ENCODE measurements at places on chromosomes 1 and 21.

DNA sequence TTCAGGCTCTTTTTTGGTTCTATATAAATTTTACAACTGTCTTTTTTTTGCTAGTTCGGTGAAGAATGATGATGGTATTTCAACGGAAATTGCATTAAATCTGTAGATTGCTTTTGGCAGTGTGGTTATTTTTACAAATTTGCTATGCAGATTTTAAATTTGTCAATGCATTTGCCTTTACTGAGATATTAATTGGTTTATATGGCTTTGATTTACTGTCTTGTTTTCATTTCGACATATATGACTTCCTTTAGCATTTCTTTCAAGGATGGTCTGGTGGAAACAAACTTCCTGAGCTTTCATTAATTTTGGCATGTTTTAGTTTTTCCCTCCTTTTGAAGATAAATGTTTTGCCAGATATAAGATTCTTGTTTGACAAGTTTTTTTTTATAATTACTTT is 1522.5 kb upstream of the PRMT6 start:
- DNase-seq: no peak

DNA sequence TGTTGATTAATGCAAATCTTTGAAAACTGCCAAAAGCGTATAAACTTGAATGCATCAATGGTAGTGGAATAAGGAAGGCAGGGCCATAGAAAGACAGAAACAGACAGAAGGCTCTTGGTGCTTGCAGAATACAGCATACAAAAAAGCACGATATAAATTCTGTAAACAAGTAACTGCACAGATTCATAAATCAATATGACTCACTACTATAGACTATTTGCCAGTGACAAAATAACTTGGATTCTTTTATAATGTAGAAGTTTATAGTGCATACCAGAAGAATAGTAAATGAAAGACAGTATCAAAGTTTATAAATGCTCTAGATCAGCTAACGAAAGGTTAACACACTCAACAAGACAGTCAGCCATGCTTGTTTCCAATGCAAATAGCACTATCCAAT is 349.6 kb downstream of the PTBP2 start:
- no peak for DNase-seq

DNA sequence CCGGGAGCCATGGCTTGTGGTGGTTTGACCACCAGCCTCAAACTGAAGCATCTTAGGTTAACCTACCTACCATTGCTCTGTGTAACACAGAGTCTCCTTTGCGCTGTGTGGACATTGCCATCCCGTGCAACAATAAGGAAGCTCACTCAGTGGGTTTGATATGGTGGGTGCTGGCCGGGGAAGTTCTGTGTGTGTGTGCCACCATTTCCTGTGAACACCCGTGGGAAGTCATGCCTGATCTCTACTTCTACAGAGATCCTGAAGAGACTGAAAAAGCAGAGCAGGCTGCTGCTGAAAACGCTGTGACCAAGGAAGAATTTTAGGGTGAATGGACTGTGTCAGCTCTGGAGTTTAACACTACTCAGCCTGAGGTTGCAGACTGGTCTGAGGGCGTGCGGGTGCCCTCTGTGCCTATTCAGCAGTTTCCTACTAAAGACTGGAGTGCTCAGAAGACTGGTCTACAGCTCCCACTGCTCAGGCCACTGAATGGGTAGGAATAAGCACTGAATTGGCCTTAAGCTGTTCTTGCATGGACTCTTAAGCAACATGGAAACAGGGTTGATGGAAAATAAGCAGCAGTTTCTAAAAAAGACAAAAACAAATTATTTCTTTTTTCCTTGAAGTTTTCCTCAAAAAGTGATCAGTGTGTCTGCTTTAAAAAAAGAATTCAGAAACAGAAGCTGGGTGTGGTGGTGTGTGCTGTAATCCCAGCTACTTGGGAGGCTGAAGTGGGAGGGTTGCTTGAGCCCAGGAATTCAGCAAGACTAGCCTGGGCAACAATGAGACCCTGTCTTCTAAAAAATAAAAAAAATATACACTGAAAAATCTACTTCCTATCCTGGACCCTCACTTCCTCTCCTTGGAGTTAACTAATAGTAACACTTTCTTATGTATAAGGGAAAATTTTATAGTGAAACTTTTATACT is 14.6 kb downstream of the CEP350 start:
- no peak for DNase-seq

DNA sequence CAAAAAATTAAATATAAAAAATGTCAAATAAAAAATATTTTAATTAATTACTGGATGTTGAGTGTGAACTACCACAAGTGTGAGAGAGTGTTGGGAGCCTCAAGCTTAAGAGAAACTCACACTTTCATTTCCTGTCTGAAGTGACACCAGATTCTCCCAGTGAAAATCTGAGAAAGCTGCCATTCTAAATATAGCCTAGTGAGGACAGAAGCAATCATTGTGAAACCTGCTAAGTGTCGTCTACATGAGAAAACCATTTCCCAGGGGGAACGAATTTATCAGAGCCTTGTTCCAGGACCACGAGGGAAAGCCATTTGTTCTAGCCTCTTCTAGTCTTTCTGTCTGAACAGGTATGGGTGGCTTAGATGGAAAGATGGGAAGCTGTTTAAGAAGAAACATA is 329.3 kb upstream of the PRMT6 start:
- no peak for DNase-seq

DNA sequence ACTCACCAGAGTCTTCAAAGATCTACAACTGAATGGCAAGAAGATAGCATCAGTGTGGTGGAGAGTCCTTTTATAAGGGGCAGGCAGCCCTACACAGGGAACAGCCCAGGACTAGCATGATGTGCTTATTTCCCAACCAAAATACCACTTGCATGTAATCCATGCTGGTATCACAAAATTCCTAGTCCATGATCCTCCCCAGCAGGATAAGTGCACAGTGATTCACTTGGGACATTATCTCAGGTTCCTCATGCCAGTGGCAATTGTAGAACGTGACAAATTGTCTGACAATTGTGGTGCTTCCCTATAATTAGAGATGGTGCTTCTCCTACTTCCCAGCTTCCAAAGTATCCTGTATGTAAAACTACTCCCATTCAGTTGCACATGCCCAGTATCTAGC is at the start of gene SPRR2G:
TSS of gene SPRR2G (minus strand) at position 45 of the 400 bp plus-strand sequence. CDS start 780 bp downstream, outside the sequence.
- no peak for DNase-seq

- DNase-seq: no peak
Observed at GRCh38 chr21:39148975-39149374, 34.3 kb downstream of the PSMG1 start.

DNA sequence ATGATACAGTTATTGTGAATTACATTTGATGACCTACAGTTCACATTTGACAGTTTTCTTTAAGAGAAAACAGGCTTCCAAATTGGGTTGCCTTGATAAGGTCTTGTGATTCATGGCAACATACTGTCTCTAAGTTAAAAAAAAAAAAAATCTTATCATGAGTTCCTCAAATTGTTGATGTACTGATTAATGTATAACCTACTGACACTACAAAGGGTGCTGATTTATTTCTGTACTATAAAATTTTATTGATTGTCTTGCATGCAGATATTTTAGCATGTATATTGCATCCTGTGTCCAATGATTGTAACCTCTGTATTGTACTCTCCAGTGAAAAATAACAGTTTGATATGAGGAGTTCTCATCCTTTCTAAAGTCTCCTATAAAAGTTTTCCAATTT is 197.3 kb upstream of the IVNS1ABP start:
- no peak for DNase-seq

DNA sequence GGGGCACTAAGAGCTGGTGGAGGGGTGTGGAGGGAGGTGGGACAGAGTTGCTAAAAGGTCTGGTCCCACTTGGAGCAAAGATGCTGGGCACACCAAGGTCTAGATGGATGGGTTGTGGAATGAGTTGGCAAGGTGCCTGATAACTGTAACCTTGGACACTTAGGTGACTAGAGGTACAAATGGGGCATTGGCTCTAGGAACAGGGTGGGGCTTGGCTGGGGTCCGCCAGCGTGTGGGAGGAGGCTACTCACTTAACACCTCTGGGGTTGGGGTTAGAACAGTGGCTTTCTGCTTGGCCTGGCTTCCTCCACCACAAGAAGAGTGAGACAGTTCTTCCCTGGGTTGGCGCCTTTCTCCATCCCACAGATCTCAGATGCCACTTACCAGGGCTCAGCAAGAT is 17.2 kb downstream of the KCNA2 start:
- DNase-seq: no peak

DNA sequence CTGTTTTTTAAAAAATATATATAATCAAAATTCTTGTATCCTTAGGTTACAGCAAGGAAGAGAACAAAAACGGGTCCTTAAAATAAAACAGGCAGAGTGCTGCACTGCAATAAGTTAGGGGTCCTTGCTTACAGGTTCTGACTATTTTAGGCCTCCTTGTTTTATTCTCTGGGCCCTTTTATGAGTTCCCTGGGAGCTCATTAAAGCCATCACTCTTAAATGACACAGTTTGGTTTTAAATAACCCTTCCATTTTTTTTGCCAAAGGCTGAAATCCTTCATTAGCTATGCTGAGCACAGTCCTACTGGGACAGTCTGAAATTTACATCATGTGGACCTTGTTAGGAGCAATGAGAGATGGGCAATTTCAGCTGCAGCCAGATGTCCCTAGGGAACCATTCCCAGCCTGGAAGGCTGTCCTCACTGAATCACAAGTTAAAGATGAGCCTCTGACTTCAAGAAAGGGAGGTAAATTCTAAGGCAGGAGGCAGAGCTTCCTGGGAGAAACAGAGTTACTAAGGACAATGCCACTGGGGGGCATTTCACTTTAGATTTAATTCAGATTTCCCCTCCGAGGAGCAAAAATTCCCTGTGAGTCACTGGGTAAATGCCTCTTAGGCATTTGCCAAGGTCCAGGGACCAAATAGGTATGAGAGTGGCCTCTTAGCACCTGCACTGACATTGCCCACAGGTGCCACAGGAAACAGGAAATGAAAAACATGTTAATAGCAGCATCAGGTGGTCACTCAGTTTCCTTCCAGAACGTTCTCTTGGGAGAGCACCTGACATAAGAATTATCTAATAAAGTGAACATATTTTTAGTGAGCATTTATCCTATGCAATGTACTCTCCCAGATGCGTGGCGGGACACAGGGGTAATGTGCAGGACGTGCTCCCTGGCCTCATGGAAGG is 3.8 kb upstream of the MUL1 start:
- no peak for DNase-seq

DNA sequence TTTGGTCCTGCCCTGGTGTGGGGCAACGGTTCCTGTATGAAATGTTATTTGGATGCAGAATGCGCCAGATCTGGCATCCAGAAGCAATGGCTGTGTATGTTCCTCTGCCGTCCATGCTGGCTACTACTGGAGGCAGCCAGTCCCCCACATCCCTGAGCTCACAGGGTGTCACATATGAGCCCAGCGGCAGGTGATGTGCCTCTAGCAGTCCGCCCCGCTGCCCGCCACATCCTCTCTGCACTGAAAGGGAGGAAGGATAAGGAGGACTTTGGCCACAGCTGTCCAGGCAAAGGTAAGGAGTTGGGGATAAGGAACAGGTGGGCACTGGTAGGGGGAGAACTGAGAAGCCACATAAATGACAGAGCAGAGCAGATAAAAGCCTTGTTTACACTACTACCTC is 305.3 kb upstream of the DAB1 start:
- DNase-seq: no peak

DNA sequence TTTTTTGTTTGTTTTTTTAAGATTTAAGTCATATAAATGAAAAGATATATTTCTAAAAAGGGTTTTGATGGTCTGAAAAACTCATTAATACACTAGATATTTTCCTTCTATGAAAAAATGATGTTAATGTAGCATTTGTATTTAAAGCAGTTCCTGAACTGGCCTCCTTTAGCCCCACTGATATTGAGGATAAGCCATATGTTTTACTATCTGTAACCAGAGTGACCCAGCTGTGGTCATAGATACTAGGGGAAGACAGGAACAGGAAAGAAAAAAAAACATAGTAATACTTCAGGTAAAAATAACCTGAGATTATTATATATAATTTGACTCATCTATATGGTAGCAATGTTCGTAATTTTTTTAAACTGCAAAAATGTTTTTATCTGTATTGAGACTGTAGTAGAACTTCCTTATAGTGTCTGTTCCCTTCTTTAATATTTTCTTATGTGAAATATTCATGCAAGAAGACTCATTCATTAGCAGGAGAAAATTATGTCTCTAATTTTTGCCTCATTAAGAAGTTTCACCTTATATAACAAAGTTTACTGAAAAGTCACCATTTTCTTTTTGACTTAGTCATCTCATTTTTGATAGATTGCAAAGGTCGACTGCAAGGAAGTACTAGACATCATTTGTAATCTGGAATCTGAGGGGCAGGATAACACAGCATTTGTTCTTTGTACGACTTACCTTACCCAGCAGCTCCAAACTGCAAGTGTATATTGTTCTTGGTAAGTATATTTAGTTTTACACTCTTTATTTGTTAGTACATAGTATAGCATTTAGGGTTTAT is 25.6 kb upstream of the TMCO2 start:
- no peak for DNase-seq

DNA sequence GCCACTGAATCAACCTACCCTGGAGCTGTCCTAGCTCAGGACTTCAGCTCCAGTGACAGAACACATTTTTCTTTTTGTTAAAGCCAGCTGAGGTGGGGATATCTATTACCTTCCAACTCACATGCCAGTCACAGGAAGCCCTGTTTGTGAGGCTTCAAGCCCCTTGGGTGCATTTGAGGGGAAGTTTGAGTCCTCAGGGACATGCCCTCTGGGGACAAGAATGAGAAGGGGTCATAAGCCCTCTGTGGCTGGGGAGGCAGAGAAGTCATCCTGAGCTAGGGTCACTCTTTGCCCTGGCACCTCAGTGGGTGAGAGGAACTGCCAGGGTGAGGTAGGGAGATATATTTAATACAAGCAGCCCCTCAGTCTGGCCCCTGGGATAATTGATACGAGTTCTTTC is 33.5 kb upstream of the CLDN14 start:
- no peak for DNase-seq

- DNase-seq: no peak
Observed at GRCh38 chr1:7510389-7510931, 260.6 kb upstream of the VAMP3 start.

DNA sequence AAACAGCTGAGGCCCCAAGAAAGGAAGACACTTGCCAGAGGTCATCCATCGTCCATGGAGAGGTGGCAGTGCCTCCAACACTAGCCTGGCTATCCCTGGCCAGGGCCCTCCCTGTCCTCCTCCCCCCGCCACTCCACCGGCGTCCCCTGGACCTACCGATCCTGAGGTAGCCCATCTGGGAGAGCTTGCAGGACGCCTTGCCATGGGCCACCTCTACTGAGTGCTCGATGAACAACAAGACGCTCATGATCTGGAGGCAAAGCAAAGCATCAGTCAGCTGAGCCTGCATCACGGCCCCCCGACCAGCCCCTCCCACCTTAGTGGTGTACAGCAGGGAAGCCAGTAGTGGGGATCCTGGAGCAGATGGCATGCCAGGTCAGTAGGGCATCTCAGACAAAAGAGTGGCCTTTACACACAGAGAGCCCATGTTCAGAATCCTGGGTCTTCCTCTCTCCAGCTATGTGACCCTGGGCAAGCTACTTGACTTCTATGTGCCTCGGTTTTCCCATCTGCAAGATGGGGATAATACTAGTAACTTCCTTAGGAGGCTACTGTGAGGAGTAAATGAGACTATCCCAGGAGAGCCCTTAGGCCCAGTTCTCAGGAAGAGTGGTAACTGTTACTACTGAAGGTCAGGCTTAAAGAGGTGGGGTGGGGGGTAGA is 15.1 kb downstream of the LAPTM5 start:
- DNase-seq: no peak
